Left lung (tissue), 14 donors: ENCODE measurements at places on chromosomes 5 and 9. TPM values are rescaled to one million over a fixed set of nuclear protein-coding genes. Genes with fewer than 3 reads are reported as not detected.
A peak's percentile ranks its signal among the peaks of the same experiment; 100 is the strongest.

- peak; percentile 22 for DNase-seq
These were observed 180.7 kb upstream of the TLE4 start for GRCh38 chr9:79390781-79391770.

DNA sequence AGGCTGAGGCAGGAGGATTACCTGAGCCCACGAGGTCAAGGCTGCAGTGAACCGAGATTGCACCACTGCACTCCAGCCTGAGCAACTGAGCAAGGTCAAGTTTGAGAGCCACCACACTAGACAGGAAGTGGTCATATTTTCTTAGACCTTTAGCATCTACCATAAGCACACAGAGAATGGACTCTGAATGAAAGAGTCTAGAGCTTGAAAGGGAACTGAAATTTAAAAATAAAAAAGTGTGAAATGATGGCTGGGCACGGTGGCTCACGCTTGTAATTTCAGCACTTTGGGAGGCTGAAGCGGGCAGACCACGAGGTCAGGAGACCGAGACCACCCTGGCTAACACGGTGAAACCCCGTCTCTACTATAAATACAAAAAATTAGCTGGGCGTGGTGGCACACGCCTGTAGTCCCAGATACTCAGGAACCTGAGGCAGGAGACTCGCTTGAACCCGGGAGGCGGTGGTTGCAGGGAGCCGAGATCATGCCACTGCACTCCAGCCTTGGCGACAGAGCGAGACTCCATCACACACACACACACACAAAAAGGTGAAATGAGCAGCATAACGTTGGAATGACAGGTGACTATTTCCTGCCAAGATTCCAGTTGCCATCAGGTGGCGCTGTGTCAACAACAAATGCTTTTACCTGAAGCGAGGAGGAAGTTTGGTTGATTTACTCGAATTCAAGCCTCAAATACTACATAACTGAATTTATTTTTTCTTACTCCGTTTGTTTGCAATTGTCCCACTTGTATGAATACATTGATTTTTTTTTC lies 21.3 kb upstream of the AK3 start:
- DNase-seq, result no peak

GRCh38 chr5:117863586-117864296 lies 1124.6 kb downstream of the DTWD2 start:
- DNase-seq, result no peak

DNA sequence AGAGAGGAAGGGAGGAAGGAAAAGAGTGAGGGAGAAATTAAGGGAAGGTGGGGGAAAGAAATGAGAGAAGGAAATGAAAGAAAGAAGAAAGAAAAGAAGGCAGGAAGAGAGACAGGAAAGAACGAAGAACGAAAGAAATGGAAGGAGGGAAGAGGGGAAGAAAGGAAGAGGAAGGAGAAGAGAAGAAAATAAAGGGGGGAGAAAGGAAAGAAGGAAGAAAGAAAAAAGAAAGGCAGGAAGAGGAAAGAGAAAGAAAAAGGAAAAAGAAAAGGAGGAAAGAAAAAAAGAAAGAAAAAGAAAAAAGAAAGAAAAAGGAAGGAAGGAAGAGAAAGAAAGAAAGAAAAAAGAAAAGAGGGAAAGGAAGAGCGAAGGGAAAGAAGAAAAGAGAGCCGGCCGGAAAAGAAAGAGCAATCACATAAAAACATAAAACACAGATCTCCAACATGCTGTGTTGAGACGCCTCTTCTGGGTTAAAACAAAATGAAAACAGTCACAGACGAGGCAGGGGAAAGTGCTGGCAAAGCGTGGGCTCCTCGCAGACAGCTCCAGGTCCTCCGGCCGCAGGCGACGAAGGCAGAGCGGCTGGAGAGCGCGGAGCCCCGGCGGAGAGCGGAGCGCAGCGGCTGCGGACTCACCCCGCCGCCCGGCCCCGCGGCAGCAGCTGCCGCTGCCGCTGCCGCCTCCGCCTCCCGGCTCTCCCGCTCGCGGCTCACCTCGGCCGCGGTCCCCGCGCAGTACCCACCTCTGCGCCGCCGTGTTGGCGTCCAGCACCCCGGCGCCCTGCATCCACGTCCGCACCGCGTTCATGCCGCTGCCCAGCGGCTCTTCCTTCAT lies 896 bp downstream of the EBF1 start:
- peak; percentile 87 for DNase-seq

The ECSCR gene
- 25.4 TPM for total RNA-seq

The FOXD4L5 gene
- total RNA-seq, result not detected

The CARTPT gene
- total RNA-seq, result not detected

The FOXD4L6 gene
- not detected for total RNA-seq
